ENCODE measurements at places on chromosomes 1 and 21.

DNA sequence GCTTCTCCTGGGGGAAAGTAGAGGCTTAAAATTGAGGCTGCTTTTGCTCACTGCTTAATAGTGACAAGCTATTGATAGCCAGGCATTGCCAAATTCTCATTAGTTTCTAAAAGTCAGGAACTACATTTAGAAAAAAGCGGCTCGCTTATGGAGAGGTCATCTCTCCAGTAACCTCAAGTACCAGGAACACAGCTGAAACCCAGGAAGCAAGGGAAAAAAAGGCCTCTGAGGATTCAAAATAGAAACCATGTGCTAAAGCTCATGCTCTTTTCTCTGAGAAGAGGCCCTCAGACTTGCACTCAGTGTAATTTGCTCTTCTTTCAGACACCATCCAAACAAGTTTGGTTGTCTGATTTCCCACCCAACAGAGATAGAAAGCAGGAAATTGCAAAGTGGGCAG lies 261.4 kb upstream of the USP25 start:
- DNase-seq = no peak

DNA sequence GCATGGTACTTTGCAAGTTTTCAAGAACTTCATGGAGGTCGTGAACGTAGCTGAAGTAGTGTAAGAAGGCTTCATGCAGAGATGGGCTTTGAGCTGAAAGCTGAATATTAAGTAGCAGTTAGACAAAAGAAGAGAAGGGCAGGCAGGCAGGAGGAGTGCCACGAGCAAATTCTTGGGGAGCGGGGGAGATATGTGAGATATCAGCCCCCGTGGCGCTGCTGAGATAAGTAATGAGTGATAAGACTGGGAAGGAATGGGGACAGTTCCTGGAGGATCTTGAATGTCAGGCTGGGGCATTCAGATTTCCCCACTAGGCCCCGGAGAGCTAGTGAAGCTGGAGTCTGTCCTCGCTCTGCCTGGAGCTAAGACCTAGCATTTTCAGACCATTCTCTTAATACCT lies 27.9 kb upstream of the KIRREL1 start:
- DNase-seq = no peak

DNA sequence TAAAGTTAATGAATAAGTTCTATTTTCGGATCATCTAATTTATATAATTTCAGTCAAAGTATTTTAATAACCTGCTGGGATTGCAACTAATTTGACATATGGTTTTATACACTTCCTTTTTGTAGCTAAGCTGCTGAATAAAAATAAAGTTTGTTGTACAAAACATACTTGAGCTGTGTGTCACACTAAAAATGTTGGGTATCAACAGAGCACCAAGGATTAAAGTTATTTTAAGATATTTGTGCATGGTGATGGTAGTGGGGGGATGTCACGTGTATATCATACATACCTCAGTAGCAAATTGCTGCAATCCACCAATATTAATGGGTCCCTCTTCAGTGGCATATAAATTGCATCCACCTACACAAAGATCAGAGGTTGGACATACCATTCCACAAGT lies 199.6 kb downstream of the DPYD start:
- no peak for DNase-seq

DNA sequence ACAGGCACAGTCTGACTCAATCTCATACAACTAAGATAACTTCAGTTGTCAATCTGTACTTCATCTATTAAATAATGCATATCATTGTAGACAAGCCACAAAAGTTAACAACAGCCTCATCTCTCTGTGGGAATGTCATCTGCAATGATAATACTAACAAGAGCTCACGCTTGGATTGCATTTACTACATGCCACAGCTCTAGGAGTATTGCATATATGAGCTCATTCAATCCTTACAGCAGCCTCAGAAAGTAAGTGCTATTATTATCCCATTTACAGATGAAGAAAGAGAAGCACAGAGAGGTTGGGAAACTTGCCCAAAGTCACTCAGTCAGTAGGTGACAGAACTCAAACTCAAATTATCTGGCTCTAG lies 105.7 kb upstream of the GUCA2B start:
- DNase-seq = no peak

DNA sequence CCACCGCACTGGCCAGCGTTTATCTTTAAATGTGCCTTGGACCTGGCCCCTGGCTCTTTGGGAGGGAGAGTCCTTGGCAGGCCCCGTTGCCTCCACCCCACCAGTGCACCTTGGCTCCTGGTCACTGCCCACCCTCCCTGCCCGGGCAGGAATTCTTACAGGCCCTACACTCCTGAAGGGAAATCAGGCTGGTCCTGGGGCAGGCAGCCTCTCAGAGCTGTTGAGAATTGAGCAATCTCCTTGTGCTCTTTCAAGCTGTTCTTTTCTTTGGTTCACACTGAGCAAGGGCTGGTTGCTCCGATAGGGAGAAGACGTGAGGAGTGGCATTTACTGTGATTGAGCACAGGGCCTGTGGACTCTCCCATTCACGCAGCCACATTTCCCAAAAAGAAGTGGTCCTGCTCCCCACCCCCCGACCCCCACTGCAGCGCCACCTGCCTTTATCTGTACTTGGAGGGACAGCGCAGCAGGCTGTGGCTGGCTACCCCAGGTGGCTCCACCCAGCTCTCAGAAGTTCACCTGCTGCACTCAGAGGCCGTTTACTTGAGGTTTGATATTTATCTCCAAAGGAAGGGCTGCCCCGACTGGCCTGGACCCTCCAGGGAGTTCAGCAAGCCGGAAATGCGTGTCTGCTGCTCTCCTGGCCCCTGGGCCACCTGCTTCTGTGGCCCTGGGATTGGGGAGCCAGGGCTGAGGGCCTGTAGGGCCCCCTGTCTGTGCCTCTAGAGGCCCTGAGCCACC lies 47.8 kb downstream of the SKI start:
- DNase-seq = no peak

- DNase-seq = peak; percentile 65
These were observed 128.2 kb downstream of the TBX19 start for GRCh38 chr1:168408884-168409283.

DNA sequence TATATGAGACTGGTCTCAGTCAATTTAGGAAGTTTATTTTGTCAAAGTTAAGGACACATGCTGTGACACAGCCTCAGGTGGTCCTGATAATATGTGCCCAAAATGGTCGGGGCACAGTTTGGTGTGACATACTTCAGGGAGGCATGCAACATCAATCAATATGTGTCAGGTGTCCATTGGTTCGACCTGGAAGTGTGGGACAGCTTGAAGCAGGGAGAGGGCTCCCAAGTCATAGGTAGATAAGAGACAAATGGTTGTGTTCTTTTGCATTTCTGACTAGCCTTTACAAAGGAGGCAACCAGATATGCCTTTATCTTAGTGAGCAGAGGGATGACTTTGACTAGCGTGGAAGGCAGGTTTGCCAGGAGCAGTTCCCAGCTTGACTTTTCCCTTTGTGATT lies 4.5 kb upstream of the ERVH48-1 start:
- DNase-seq = no peak

DNA sequence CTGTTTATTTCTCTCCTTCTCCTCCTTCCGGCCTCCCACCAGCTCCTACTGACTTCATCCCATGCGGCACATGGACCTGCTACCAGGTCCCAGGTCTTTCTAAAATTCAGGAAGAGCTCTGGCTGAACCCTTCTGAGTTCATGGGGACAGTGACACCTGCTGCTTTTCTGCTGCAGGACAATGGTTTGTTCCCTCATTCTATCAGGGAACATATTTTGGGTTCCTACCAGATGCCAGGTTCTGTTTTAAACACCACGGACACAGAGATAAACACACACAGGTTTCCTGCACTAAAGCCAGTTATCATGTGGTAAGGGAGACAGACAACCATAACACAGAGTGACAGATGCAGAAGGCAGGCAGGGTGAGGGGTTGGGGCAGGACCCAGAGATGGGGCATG lies 114.0 kb upstream of the RAB4A start:
- DNase-seq = no peak

GRCh38 chr1:27632387-27633297 lies 2.3 kb downstream of the FGR start:
- DNase-seq = peak; percentile 59

DNA sequence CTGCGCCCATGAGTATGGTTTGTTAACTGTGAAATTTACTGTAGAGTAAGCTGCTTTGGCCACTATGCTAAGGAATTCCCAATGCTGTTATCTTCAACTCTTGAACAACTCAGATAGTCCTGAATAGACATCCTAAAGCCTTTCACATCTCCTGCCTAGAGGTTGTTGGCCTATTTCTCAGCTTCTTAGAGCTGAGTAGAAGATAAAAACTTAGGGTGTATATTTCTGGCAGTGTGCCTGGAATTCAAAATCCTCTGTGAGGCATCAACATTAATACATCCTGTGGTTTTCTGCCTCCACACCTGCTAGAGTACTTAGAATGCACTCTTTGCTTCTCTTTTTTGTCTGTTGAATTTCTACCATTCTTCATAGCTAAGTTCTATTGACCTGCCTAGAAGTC lies 45.8 kb upstream of the RC3H1 start:
- no peak for DNase-seq

DNA sequence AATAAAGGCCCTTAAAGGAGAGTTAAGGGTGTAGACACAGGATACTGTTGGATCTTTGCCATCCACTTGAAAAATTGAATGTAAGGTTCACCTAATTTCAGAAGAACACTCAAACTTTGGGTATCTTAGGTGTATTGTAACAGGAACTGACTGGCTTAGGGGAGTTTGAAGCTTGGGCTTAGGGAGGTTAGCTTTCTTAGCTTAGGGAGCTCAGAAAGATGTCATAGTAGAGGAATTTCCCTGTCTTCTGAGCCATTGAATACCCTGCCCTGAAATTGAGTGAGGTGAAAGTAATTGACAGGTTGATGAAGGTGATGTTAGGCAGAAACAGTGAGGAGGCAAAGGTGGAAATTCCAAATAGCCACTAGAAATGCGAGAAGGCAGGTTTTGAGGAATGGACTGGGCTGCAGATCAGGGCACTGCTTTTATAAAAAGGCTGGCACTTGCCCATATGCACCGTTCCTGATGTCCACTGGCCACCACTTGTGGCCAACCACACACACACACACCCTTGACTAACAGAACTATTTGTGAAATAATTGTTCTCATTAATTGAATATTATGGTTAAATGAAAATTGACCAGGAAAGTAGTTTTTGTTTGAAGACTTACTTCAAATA lies 16.5 kb downstream of the BACH1 start:
- no peak for DNase-seq

- DNase-seq = no peak
These were observed 181.3 kb upstream of the SPAG17 start for GRCh38 chr1:118366286-118366685.

- no peak for DNase-seq
These were observed 108.5 kb downstream of the COP1 start for GRCh38 chr1:176098560-176098959.

- no peak for DNase-seq
These were observed 94.9 kb downstream of the NAV1 start for GRCh38 chr1:201633811-201634210.

- DNase-seq = no peak
These were observed 21.6 kb upstream of the GPR137B start for GRCh38 chr1:236120721-236121153.

Data from activated naive CD4-positive, alpha-beta T cell treated with anti-CD3 and anti-CD28 coated beads, Interleukin-2, amount 50 U/mL, for 16 hours (primary cell).